ENCODE measurements at places on chromosomes 6 and 20.

DNA sequence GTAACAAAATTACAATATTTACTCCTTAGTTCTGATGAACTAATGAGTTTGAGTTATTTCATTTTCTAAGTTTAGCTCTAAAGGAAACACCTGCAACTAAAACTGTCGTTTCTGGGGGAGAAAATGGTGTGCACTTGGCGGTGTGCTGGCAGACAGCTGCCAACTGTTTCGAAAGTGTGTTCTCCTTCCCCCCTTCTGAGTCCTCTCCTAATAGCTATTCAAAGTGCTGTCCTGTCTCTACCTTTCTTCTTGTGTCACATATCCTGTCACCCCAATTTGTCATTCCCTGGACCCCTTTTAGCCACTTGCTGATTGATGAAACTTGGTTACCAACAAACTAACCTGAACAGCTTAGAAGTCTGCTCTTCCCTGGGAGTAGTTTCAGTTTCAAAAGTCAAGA is 4.9 kb upstream of the UBE2J1 start:
- no peak for DNase-seq

DNA sequence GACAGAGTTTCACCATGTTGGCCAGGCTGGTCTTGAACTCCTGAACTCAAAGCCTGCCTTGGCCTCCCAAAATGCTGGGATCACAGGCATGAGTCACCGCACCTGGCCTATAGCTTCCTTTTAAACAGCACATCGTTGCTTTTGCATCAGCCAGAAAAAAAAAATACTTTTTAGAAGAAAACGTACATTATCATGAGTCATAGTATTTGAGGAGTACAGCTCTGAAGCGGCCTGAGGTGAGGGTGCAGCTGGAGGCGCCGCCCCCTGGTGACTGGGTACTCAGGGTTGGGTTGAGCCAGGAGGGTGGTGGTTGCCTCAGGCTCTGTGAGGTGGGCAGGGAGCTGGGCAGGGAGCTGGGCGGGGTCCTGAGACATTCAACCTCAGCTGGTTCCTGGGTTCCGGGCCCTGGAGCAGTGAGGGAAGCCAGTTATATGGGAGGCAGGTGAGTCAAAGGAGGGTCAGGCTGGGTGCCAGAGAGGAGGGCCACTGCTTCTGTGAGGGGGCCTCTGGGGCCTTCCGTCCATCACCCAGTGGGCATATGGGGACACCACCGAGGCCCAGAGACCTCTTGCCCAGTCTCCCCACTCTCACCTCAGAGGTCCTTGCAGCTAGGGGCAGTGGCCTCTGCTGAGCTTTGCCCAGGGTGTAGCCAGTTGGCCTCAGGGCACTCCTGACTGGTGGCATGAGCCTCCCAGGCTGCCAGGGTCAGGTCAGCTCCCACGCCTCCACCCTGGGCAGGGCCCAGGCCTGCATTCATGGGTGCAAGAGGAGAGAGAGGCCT is 11.7 kb upstream of the ID1 start:
- DNase-seq = peak; percentile 100

DNA sequence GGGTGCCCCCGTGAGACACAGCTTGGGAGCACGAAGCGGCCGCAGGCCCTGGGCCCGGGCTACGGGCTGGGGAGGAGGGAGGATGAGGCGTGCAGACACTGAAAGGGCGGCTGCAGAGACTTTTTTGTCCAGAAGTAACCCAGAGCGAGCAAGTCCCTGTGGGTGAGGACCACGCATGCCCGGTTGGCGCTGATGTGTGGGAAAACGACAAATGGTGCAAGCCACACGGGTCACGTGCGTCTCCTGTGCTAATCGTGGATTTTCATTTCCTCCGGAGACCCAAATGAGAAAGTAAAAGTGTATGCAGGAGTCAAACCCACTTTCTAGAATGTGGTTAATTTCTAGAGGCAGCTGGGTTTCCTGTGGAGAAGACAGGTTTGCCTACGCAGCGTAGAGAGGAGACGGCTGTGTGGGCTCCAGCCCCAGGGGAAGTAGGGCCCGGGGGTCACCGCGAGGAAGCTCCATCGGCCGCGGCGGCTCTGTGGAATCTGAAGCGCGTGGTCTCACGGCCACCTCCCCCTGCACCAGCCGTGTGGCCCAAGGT is 19.0 kb downstream of the DLL1 start:
- DNase-seq = no peak

- DNase-seq = no peak
Measured at GRCh38 chr6:158559338-158559894, 475 bp upstream of the TMEM181 start.
